ENCODE measurements at places on chromosomes 2 and 18.

DNA sequence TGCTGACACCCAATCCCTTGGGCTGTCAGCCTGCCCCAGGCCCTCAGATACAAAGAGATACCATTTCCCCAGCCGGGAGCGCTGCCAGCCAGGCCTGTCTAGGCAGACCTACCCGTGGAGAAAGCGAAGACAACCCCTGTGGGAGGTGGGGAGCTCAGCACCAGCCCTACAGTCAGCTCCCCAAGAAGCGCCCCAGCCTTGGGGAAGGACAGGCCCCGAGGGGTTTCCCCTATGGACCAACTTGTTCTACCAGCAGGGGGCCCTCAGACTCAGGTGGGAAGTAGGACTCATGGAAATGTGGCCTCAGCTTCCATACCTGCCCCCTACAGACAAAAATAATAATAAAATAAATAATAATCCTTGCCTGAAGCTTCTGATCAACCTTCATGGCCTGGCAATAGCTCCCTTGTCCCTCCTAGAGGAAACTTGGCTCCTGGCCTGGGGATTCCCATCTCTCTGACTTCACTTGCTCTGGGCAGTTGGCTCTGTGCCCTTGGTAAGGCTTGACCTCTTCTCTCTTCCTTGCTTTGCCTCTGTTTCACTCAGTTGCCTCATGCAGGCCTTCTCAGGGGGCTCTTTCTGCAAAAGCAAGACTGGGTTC lies 7.0 kb downstream of the SLC35F6 start:
- DNase-seq: peak; percentile 75

GRCh38 chr2:174121612-174122011 lies 126.7 kb downstream of the OLA1 start:
- no peak for DNase-seq

- no peak for DNase-seq
Observed at GRCh38 chr2:161135951-161136593, 24.2 kb upstream of the TANK start.

GRCh38 chr2:229815858-229816257 lies 101.5 kb upstream of the DNER start:
- DNase-seq: peak; percentile 41

- no peak for DNase-seq
Observed at GRCh38 chr2:25349397-25349796, 7.7 kb upstream of the DNMT3A start.

GRCh38 chr2:219086196-219086595 lies 25.5 kb upstream of the IHH start:
- DNase-seq: no peak

DNA sequence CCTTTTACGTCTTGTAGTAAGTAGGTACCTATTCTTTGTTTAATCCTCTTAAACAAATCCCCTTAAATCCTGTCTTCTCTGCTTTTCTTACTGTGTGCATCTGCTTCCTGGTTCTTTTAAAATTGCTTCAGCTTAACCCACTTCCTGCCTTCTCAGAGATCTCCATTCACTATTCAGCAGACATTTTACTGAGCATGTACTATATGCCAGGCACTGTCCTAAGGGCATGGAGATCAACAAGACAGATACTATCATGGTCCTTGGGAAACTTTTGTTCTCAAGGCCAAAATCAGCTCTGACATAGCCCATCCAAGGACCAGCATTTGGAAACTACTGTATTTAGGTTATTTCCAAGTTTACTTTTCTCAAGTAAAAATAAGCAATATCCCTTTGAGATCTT lies 227.5 kb downstream of the TPGS2 start:
- DNase-seq: peak; percentile 16

- no peak for DNase-seq
Observed at GRCh38 chr2:45289997-45290709, 280.9 kb upstream of the SIX2 start.

DNA sequence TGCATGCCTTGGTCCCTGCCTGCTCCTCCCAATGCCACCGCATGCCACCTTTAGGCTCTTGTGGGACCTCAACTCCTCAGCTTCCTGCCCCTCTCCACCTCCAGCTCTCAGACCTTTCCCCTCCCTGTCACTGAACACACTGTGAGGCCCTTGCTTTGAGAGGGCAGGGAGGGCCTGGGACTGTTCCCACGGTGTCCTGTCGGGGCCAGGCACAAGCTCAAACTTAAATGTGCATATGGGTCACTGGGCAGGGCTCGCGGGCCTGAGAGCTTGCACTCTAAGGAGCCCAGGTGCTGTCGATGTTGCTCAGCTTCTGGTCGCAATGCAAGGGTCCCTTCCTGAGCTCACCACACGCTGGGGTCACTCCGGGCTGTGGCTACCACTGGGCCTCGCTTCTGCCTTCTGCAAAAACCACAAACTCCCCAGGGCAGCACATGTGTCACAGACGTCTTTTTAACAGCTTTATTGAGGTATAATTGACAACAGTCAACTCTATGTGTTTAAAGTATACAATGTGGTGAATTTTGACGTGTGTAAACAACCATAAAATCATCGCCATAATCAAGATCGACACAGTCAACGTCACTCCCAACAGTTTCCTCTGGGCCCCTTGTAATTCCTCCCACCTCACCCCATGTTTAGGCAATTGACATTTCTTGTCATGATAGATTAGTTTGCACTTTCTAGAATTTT lies 11.9 kb upstream of the B3GNT7 start:
- no peak for DNase-seq

DNA sequence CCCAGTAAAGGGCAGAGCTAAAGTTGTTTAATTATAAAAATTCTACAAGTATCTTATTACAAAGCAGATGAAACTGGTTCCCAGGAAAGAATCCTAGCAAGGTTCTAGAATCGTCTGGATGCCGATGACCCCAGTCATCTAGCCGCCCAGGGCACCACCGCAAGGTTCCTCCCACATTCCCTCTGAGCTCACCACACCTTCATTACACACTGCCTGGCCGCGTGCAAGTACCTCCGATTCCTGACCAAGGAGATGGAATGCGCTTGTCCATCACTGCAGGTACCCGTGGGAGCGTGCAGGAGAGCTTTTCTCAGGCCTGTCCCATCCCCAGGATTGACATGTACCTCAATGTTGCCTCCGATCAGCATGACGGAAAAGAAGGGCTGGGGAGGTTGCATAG lies 158.5 kb downstream of the LAMA1 start:
- no peak for DNase-seq

- DNase-seq: no peak
Observed at GRCh38 chr2:72010647-72011369, 136.9 kb downstream of the CYP26B1 start.

GRCh38 chr2:3610415-3610814 lies 15.5 kb downstream of the COLEC11 start:
- DNase-seq: no peak

- DNase-seq: no peak
Observed at GRCh38 chr2:83850071-83850725, 608.9 kb downstream of the SUCLG1 start.

DNA sequence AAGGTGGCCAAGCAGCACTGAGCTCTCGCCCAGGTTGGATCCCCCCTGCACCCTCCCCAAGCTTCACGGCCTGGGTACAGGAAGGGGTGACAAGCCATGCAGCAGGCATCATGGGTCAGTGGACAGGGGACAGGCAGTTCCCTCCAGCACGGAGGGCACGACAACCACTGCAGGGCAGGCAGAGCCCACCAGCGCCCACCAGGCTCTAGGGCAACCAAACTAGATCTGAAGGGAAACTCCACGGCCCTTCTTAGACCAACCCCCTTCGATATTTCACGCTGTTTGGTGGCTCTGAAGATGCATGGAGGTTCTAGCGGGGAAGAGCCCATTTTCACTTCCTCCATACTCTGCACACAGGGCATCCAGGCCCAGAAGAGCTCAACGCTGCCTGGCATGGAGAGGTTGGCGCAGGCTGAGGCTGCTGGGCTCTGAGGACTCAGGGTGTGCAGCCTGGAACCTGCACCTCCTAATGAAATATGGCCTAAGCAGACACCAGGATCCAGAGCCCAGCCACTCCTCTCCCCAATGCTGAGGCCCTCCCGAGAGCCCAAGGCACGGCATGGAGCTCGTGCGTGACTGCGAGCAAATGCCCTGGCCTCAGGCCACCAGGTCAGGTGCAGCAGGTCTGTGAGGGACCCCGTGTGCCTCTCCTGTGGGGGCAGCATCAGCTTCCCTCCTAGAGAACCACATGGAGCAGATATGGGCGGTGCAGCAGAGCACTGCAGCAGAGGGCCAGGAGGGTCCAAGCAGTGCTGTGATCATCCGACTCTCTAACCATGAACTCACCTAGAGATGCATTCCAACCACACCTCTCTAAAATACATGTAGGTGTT lies 8.7 kb upstream of the MTERF4 start:
- DNase-seq: no peak

DNA sequence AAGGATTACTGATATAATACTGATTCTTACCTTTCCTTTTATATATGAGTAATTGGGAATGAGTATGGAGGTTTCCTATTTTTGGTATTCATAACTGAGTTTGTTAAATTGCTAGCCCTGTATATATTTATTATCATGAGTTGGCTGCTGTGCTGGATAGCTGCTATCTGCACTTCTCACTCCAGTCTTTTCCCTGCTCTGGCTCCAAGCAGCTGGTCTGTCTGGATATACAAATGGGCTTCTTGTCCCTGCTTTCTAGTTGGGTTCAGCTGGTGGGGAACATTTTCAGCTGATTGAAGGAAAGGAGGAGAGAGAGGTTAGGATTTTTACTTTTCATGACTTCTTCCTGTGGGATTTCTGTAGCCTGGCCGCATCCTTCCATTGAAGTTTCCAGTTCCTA lies 41.2 kb downstream of the AGFG1 start:
- DNase-seq: no peak

DNA sequence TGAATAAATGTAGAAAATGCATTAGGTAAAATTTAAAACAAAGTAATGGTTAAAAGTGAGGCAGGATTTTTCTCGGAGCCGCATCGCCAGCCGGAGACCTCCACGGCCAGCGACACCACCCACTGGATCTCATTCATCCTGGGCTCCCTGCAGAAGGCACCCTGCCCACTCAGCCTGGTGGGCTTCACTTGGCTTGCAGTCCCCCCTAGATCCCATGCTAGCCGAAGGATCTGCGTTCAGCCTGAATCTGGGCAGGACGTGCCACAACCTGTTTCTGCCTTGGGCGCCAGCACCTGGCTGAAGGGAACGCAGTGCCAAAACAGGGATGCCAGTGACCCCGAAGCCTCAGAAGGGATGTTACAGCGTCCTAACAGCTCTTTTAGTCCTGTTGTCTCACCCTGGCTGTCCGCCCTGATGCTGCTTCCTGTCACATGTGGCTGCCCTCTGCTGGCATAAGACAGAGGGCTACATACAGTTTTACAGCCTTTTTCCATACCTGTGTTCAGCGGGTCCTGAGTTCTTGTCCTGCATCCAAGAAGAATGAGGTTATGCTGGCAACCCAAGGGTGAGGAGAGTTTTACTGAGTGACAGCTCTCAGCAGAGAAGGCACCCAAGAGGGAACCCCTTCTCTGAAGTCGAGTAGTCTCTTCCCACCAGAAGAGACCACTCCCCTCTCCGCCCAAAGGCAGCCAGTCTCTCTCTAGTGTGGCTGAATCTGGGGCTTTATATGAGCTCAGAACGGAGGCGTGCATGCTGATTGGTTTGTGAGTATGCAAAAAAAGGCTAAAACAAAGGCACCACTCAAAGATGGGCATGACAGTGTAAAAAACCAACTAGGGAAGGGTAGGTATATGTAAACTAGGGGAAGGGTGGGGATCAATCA lies 173.1 kb upstream of the GYPC start:
- DNase-seq: peak; percentile 21

- DNase-seq: peak; percentile 46
Observed at GRCh38 chr2:11744631-11745394, 1.6 kb upstream of the LPIN1 start.

DNA sequence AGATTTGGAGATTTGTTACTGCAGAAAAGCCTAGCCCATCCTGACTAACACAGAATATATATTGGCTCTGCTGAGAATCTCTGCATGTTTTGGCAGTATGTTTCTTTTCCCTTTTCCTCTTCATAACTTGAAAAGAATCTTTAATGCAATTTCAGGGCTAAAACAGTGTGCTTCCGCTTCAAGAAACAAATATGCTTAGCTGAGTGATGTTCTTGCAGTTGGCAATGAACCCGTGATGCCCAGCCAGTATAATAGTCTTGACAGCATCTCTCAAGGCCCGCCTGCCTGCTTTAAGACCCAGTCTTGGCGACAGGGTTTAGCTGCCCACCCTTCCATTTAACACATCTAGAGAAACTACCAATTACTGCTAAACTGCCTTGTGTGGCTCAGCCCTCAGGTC lies 184.5 kb downstream of the INO80D start:
- no peak for DNase-seq

- DNase-seq: peak; percentile 72
Observed at GRCh38 chr18:26383454-26384270, 157.4 kb downstream of the TAF4B start.

DNA sequence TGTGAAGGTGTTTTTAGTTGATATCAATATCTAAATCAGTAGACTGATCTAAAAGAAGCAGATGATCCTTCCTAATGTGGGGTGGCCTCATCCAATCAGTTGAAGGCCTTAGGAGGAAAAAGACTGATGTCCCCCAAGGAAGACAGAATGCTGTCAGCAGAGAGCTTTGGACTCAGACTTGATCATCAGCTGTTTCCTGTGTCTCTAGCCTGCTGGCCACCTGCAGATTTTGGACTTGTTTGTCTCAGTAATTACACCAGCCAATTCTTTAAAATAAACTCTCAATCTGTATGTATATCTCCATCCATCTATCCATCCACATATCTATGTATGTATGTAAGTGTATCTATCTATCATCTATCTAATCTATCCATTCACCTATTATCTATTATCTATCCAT lies 301.3 kb downstream of the LPIN1 start:
- DNase-seq: no peak

GRCh38 chr2:55118643-55119083 lies 68.4 kb upstream of the RTN4 start:
- no peak for DNase-seq

- DNase-seq: no peak
Observed at GRCh38 chr2:40096360-40096759, 317.3 kb upstream of the THUMPD2 start.

DNA sequence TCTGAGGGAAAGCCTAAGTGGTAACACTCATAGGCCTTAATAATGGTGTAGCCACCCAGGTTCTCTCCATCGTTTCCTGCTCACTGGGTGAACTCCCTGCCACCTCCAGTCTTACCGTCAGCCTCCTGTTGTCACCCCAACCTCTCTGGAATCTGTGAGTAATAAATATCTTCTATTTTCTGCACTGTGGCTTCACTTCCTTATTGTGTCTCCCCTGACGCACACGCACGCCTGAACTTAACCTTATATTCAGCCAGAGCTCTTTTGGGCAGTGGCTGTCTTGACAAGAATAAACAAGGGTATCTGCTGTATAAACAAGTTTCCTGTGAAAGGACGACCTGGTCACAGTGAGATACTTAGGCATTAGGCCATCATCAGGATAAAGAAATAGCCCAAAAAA lies 467.2 kb downstream of the SPAG16 start:
- no peak for DNase-seq

GRCh38 chr2:74571058-74571457 lies 16.5 kb downstream of the DOK1 start:
- no peak for DNase-seq

Measured in SK-MEL-5 (cell line).